A673 (cell line): ENCODE measurements at places on chromosomes 5 and 9. TPM values are rescaled to one million over a fixed set of nuclear protein-coding genes. Genes with fewer than 3 reads are reported as not detected.

GRCh38 chr5:150614661-150615060 lies 25.8 kb upstream of the SYNPO start:
- no peaks in the 10 kb centered on the region for H3K36me3 ChIP-seq
- DNase-seq = no peak
- no peak overlapping the region for H3K4me3 ChIP-seq
- peaks cover 54% of the 10 kb centered on the region for H3K4me1 ChIP-seq

The RELL2 gene
- total RNA-seq = 4.7 and 6.6 TPM in 2 replicates

DNA sequence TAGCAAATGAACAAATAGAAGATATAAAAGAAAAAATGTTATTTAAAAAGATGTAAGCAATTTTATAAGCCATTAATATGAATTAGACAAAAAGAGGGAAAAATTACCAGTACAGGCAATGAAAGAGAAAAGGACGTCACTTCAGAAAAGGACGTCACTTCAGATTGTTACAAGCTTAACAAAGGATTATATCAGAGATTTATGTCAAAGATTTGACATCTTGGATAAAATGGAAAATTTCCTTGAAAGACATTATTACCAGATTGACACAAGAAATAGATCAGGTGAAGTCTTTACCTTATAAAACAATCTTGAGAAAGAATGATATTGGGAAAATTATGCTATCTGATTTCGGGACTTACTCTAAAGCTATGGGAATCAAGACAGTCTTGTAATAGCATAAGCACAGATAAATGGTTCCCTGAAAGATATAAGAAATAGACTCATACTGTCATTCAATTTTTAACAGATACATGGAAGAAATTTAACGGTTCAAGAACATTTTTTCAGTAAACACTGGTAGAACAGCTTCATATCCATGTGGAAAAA lies 625.4 kb upstream of the EDIL3 start:
- no peak overlapping the region for H3K4me3 ChIP-seq
- no peaks in the 10 kb centered on the region for H3K36me3 ChIP-seq
- no peak overlapping the region for H3K27ac ChIP-seq
- no peaks in the 10 kb centered on the region for H3K27me3 ChIP-seq
- H3K4me1 ChIP-seq = no peaks in the 10 kb centered on the region

- no peak overlapping the region for H3K4me3 ChIP-seq
- H3K27me3 ChIP-seq = peaks cover 22% of the 10 kb centered on the region
- DNase-seq = no peak
- H3K4me1 ChIP-seq = no peaks in the 10 kb centered on the region
Observed at GRCh38 chr5:175436359-175436758, 7.6 kb downstream of the DRD1 start.

DNA sequence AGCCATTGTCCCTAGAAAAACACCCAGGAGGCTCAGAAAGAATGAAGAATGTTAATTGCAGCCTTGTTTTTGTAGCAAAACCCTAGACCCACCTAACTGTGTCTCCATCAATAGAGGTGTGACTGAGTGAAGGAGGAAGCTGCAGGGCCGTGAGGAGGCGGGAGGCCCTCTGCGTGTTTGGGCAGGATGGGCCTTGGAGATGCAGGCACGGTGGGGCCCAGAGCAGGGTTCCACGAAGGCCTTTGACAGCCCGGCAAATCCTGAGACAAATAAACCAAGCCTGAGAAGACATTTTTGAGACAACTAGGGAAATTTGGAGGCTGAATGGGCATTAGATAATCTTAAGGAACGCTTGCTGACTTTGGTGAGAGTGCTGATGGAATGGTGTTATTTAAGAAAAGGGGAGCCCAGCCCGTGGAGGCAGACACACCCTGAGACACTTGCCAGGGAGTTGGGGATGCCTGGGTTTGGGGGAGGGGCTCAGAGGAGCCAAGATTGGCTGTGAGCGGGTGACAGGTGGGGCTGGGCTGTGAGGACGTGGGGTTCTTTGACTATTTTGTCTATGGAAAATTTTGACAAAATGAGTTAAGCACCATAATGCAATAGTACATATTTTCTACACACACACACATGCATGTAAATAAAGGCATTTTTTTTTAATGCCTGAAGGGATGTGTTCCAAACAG lies 48.8 kb downstream of the BARX1 start:
- H3K27ac ChIP-seq = no peak overlapping the region
- no peaks in the 10 kb centered on the region for H3K4me1 ChIP-seq
- no peak for DNase-seq
- no peak overlapping the region for H3K4me3 ChIP-seq

DNA sequence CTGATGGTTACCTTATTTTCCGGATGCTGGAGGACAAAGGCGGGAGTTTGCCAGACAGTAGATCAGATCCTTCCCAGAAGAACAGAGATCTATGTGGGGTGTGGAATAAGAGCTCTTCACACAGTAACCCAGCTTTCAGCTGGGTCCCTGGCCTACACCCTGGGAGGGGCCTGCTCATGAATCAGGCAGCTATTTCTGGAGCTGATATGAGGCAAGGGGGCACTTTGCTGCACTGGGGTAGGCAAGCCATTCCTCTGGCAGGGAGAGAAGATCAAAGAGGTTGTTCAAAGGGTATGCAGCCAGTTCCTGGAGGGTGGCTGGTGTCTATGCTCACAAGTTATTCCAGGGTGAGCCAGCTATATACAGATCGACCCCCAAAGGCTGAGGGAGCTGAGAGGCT lies 48.6 kb downstream of the CYSTM1 start:
- DNase-seq = no peak
- no peaks in the 10 kb centered on the region for H3K36me3 ChIP-seq
- H3K27ac ChIP-seq = no peak overlapping the region
- H3K27me3 ChIP-seq = no peaks in the 10 kb centered on the region

- H3K36me3 ChIP-seq = no peaks in the 10 kb centered on the region
- H3K27ac ChIP-seq = no peak overlapping the region
- no peaks in the 10 kb centered on the region for H3K27me3 ChIP-seq
- peak; percentile 45 for DNase-seq
Observed at GRCh38 chr9:6907772-6908381, 150.1 kb downstream of the KDM4C start.

The HMCN2 gene
- total RNA-seq = 0.22 and 0.28 TPM in 2 replicates

The FBXW5 gene
- 76.7 and 81.8 TPM in 2 replicates for total RNA-seq

DNA sequence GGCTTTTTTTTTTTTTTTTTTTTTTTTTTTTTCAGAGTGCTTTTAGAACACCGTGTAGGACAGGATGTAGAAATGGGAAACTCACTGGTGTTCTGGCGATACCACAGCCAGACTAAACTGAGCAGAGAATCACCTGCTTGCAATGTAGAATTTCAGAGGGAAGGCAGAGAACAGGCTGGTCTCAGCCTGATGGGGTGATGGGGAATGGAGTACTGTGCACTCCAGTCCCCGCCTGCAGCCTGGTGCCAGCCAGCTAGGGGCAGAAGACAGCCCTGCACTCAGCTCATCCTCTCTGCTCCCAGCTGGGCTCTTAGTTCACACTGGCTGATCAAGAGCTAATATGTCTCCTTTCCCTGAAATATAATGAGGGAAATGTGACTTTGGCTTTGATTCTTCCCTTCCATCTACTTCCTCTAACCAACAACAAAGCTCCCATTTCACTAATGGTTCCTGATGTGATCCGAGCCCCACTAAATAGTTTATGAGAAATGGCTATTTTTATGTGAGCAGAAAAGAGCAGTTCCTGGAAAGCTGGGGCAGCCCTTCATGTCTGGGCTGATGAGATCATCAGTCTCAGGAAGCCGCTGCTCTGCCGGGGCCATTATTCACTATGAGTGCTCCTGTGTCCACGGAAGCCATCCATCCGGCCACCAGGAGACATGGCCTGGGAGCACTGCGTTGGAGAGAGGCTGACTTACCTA lies 209.7 kb downstream of the GADD45G start:
- H3K27me3 ChIP-seq = no peaks in the 10 kb centered on the region
- peaks cover 16% of the 10 kb centered on the region for H3K4me1 ChIP-seq
- no peaks in the 10 kb centered on the region for H3K36me3 ChIP-seq
- no peak overlapping the region for H3K27ac ChIP-seq
- no peak for DNase-seq
- no peak overlapping the region for H3K4me3 ChIP-seq

The PCDHA11 gene
- total RNA-seq = 11.4 and 15.5 TPM in 2 replicates

- H3K4me1 ChIP-seq = no peaks in the 10 kb centered on the region
- no peak overlapping the region for H3K27ac ChIP-seq
- DNase-seq = no peak
Observed at GRCh38 chr5:99763021-99763774, 772.0 kb upstream of the FAM174A start.

GRCh38 chr9:38032266-38033110 lies 36.5 kb downstream of the SHB start:
- no peak overlapping the region for H3K4me3 ChIP-seq
- H3K27me3 ChIP-seq = no peaks in the 10 kb centered on the region
- no peaks in the 10 kb centered on the region for H3K36me3 ChIP-seq
- no peak for DNase-seq
- H3K4me1 ChIP-seq = peaks cover 37% of the 10 kb centered on the region

DNA sequence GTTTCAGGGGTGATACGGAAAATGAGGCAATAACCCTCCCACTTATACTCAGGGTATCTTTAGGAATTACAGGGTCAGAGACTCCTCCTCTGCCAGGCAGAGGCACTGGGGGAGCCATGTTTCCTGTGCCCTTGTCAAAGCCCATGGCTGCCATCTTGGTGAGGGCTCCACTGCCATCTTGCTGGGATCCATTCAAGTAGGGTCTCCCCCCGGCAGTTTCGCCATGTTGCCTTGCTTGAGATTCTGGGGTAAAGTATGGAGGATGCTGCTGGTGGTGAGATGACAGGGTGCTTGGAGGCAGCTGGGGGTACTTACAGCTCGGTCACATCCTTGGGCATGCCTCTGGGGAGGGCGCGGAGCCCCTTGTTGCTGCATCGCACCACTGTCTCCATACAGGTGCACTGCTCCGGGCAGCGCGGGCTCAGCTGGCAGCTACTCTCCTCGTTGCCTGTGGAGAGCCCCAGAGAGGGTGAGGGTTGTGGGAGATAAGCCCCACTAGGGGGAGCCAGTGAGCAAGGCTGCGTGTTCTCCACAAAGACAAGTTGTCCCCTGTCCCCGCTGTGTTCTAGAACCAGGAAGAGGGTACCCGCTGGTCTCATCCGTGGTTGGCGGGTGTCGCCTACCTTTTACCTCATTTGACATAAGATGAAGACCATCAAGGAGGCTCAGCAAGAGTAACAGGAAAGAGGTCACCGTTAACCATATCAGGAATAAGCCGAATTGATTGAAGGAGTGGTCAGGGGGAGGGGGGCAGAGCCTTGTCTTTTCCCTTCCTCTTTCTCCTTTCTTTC lies 169.0 kb upstream of the PANK3 start:
- peaks cover 8% of the 10 kb centered on the region for H3K27me3 ChIP-seq
- no peaks in the 10 kb centered on the region for H3K36me3 ChIP-seq
- H3K27ac ChIP-seq = no peak overlapping the region
- H3K4me1 ChIP-seq = no peaks in the 10 kb centered on the region
- peak; percentile 52 for DNase-seq

DNA sequence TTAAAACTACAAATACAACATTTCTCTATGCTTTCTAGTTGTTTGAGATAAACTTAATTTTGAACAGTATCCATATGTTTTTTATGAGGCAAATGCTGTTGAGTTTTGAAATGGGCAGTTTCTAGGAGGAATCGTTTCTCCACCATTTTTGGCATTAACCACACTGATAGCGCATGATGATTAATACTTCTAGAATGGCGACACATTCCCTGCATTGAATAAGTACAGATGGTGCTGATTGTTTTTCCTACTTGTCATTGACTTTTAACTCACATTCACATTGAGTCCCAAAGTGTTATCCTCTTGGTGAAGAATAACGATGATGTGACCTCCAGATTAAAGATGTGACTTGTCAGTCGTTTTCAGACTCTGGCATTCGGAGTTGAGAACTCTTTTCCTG lies 6.5 kb upstream of the CCDC192 start:
- H3K36me3 ChIP-seq = no peaks in the 10 kb centered on the region
- no peak for DNase-seq
- no peak overlapping the region for H3K27ac ChIP-seq
- H3K4me1 ChIP-seq = no peaks in the 10 kb centered on the region
- H3K27me3 ChIP-seq = peaks cover 70% of the 10 kb centered on the region

GRCh38 chr5:22649074-22649473 lies 204.1 kb downstream of the CDH12 start:
- H3K27me3 ChIP-seq = no peaks in the 10 kb centered on the region
- no peak overlapping the region for H3K27ac ChIP-seq
- DNase-seq = no peak
- H3K36me3 ChIP-seq = no peaks in the 10 kb centered on the region
- no peak overlapping the region for H3K4me3 ChIP-seq

DNA sequence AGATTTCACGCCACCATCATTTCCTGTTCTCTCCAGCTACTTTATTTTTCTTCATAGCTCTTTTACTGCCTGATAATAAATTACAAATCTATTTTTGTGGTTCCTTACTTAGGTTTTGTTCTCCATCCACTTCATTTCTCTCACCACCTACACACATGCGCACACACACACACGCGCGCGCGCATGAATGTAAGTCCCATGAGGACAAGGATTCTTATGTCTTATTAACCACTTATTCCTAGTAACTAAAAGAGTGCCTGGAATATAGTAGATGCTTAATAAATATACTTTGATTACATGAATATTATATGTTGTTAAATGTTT lies 116.5 kb downstream of the TRPM6 start:
- no peak overlapping the region for H3K27ac ChIP-seq
- no peaks in the 10 kb centered on the region for H3K27me3 ChIP-seq
- H3K4me1 ChIP-seq = no peaks in the 10 kb centered on the region
- no peak for DNase-seq

DNA sequence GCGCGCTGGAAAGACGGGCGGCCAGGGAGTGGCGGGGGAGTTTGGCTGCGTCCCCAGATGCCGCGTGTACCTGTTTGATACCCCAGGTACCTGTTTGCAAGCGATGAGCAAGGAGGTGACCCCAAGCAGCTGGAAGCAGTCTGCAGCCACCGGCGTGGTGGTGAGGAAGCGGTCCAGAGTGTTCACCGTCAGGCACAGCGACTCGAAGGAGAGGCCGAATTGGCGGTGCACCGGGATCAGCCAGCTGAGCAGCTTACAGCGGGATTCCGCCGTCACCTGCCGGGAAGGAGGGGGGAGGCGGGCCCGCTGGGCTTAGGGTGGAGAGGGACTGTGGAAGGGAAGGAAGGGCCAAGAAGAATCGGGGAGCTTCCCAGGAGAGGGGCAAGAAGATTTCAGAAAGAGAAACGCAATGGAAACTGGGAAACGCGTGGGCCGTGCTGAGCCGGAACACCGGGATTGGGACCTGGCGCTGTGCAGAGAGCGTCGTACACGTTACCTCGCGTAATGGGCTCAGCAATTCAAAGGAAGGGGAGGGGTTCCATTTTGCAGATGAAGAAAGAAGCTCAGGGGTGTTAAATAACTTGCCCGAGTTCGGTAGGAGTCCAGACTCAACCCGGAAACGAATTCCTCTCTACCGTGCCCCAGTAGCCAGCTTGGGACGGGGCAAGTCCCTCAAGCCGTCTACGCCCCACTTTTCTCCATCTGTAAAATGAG lies 980 bp downstream of the CCNO start:
- H3K36me3 ChIP-seq = no peaks in the 10 kb centered on the region
- H3K4me1 ChIP-seq = peaks cover 18% of the 10 kb centered on the region
- DNase-seq = peak; percentile 52
- no peak overlapping the region for H3K27ac ChIP-seq
- H3K27me3 ChIP-seq = peaks cover 22% of the 10 kb centered on the region

- H3K27ac ChIP-seq = no peak overlapping the region
- no peak overlapping the region for H3K4me3 ChIP-seq
- no peak for DNase-seq
- peaks cover 14% of the 10 kb centered on the region for H3K27me3 ChIP-seq
- H3K36me3 ChIP-seq = no peaks in the 10 kb centered on the region
Observed at GRCh38 chr5:63164838-63165535, 586.4 kb downstream of the LRRC70 start.

- H3K4me1 ChIP-seq = no peaks in the 10 kb centered on the region
- H3K36me3 ChIP-seq = no peaks in the 10 kb centered on the region
- H3K4me3 ChIP-seq = no peak overlapping the region
- no peak overlapping the region for H3K27ac ChIP-seq
Observed at GRCh38 chr5:60487885-60488442, 212.0 kb downstream of the DEPDC1B start.
